Fibroblast of villous mesenchyme (primary cell): ENCODE measurements at places on chromosomes 1 and 21.
A peak's percentile ranks its signal among the peaks of the same experiment; 100 is the strongest.

DNA sequence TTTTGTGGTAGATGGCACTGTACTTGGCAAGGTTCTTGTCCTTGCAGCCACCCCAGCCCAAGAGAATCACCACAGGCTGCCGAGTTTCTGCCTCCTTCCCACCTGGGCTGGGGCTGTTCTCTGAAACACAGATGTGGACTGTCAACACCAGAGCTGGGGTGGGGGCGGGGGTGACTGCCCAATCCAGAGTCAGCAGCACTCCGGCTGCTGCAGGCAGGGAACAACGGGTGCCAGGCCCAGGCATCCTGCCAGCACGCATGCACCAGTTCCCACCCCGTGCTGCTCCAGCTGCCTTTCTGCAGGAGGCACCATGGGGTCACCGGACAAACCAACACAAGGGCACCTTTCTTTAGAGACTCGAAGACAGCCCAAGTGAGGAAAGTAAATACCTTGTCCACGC is 14.1 kb downstream of the TMEM53 start:
- DNase-seq = peak; percentile 7

DNA sequence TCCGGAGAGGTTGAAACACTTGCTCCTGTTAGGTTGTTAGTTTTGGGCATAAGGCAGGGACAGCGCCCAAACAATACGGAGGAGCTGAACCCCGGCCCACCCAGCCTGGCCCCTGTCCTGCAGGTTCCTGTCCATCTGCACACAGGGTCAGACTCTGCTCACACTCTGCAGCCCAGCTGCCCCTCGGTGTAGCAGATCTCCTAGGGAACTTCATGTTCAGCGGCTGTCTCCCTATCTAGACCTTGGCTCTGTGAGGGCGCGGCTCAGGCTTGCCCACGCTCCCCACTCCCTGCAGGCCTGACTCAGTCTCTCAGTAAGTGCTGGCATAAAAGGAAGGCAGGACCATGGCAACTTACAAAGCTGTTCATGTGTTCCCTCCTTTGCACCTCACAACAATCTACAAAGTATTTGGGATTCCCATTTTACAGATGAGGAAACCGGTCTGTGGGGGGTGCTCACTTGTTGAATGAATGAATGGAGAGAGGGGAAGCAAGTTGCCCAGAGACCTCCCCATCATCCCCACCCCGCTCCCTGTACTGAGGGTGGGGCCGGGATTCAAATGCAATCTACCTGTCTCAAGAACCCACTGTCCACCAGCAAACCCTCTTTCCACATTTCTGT is 26.2 kb downstream of the ACOT11 start:
- DNase-seq = no peak

GRCh38 chr1:171270806-171271205 is 22.5 kb downstream of the FMO1 start:
- no peak for DNase-seq

DNA sequence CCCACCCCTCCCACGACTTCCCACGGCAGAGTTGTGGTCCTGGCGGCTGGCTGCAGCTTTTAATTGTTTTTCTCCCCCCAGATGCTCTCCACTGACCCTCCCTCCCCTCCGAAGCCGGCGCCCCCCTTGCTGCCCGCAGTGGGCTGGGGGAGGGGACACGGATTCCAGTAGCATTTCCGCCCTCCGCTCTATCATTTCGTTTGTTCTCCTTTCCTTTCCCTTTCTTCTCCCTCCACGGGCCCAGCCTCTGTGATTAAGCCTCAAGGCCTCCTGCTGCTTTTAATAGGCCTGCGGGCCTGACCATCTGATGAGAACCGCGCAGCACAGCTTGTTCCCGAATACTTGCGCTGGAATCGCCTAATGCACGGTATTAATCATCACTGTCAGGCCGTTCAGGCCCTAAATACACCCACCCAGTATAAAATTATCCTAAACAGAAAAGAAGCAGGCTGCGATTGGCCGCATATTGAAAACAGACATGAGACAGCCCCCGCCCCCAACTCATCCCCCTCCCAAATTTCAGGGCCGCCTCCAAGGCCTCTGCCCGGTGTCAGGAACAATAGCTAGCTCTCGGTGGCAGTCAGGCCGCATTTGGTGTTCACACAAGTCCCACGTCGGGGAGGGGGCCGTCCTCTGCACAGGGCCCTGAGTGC is 102.0 kb upstream of the ARHGEF16 start:
- DNase-seq = peak; percentile 26

DNA sequence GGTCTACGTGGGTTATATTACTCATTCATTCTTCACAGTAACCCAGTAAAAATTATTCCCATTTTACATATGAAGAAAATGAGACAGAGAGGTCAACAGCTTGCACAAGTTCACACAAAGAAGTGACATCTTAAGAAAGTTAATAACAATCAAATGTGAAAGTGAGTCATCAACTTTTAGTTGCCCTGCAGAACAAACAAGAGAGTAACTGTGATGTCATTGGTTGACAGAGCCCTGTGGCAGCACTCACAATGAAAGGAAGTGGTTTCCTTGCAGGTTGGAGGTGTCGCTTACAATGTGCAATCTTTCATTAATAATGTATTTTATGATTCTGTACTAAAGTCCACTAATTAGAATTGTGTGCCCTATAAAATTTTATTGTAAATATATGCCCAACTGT is 369.6 kb downstream of the RYR2 start:
- no peak for DNase-seq

DNA sequence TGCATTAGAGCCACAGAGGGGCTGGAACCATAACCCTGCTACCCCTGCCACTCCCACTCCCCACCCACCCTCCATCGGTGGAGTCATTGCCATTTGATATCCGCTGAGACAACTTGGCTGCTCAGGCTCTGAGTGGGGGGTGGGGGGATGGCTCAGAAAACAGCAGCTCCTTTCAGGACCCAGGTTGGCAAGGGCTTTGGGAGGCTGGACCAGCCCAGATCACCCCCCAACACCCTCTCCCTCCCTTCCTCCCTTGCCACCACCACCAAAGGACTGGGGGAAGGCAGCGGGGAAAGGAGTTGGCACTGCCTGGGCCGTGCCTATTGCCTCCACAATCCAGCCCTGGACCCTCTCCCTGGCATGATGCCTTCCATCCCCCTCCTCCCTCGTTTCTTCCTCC is 1.7 kb downstream of the KCNJ10 start:
- DNase-seq = no peak

DNA sequence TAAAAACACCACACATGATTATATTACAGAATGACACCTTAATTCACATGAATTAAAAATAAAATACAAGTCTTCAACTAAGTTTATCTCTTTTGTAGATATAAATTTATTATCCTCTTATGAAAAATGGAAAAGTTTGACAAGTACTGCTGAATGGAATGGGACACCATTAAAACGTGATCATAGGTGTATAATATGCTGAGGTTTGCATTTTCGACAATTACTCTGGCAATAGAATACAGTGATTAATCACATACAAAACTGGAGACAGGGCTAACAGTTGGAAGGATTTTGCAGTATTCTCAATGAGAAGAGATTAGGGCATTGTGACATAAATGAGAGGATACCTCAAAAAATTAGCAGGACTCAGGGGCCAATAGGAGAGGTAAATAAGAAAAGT is 17.1 kb upstream of the PLPPR4 start:
- no peak for DNase-seq

DNA sequence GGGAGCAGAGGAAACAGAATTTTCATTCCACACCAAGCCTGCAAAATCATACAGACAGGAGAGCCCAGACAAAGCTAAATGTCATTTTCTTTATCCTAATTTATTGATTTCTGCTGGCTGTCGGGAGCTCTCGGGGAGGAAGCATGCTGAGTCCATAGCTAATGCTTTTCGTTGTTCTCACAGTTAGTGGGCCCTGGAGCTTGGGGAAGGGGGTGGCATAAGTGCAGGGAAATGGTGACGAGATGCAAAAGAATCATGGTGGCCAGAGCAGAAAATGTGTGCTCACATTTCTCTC is 202.4 kb downstream of the TOMM20 start:
- no peak for DNase-seq

DNA sequence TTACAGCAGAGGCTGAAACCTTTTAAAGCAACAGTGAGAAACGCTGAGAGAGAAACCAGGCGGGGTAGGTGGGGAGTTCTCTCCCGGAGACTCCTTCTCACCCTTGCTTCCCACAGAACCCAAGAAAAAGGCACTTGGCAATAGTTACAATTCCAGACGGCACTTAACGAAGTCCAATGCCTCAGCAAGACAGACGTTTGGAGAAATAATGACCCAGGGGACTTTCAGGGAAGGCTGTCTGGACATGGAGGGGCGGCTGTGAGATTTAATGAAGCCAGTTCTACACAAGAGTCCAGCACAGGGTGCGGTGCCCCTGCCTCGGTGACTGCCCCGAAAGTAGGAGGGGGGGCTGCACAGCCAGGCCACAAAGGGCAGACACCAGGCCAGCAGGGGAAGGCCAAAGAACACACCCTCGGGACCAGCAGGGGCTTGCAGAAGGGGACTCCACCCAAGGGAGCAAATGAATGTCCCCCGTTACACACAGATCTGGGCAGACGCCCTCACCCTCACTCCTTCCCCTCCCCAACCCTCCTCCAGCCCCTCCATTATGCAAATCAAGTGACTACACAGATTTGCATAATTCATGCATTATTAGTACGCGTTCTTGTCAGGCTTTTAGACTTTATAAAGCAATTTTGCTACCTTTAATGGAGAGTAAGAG is 26.3 kb downstream of the KCNN3 start:
- no peak for DNase-seq

- peak; percentile 24 for DNase-seq
These were observed 97.9 kb downstream of the CSMD2 start for GRCh38 chr1:34066981-34067603.

DNA sequence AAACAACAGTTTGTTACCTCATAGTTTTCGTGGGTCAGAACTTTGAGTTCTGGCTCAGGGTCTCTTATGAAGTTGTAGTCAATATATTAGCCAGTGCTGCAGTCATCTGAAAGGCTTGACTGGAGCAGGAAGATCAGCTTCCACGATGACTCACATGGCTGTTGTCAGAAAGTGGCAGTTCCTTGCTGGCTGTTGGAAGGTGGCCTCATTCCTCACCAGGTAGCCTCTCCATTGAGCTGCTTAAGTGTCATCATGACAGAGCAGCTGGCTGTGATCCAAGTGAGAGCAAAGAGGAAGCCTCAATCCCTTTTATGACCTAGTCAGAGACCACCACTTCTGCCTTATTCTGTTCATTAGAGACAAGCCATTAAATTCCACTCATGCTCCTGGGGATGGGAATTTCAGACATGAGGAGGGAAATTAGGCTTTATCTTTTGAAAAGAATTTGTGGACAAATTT is 5.6 kb downstream of the OSBPL9 start:
- DNase-seq = peak; percentile 71

- no peak for DNase-seq
These were observed 282.3 kb downstream of the DUSP10 start for GRCh38 chr1:221459558-221459957.

DNA sequence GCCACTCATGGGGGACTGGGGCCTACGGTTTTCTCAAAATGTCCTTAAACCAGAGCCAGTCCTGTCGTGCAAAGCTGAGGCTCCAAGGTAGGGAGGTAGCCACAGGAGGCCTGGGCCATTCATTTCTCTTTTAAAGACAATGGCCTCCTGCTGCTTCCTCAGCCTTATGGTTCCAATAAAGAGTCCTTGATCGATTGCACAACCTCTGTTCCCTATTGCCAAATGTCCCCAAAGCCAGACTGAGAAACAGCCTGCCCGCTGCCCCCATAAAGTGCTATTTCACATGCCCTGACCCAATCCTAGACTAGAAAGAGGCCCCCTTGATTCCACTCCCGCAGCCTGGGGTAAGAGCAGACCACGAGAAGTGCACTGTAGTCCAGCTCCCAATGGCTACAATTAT is 166.7 kb downstream of the CLIC6 start:
- DNase-seq = peak; percentile 91
